Germinal center (tissue), 1 donor: ENCODE measurements at places on chromosomes 11 and 22.

DNA sequence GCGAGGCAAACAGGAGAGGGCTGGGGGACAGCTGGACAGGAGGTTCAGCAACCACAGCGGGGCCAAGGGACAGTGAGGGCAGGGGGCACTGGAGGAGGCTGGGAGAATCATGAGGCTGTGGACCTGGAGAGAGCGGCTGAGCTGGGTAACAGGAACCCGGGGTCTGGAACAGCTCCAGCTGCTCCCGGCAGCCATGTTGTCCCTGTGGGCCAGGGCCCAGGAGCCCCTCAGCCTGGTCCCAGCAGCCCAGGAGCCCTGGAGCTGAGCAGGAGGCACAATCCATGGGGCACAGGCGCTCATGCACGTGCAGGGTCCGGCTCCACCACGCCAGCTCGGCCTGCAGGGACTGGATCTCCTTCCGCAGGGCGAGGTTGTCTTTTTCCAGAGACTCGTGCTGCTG lies 7.4 kb downstream of the BATF2 start:
- DNase-seq: no peak

- DNase-seq: peak; percentile 9
Observed at GRCh38 chr11:86818462-86819192, 18.3 kb downstream of the PRSS23 start.

GRCh38 chr11:132311703-132312102 lies 941.3 kb downstream of the NTM start:
- DNase-seq: no peak

DNA sequence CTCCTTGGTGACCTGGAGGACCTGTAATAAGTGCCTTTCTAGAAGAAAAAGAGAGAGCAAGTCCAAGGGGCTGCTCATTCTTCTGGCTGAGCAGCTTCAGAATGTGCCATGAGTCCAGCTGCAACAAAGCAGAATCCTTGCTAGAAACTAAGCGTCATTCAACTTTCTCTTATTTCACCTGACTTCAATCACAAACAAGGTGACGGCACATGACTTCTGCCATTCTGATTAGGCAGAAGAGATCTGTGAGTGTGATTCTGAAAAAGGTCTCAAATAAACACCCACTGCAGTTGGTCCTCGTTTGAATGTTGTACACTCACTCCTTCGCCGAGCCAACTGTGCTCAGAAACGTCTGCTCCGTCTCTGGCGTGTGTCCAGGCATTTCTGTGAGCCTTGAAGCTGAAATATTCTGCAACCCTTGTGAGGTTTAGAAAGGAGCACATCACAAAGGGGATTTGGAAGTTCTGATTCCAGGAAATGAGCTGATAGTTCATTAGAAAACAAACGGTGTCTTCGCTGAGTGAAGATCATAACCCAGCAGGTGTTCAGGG lies 623.8 kb upstream of the KIRREL3 start:
- no peak for DNase-seq

- no peak for DNase-seq
Observed at GRCh38 chr11:46330563-46331281, 16.5 kb upstream of the DGKZ start.

DNA sequence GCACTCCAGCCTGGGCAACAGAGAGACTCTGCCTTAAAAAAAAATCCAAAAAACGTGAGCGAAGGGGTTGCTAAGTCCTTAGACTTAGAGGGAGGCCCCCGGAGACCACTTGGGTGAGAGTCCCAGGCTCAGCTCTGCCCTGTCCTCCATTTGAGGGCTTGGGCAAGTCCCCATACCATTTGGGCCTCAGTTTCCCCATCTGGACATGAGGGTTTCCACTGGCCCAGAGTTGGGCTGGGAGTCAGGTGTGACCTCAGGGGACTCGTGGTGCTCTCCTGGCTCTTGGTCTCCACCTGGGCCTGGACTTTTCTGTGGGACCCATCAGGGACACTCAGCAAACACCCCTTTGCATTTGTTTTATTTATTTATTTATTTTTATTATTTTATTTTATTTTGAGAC lies 35.2 kb upstream of the CSNK1E start:
- DNase-seq: no peak

GRCh38 chr22:23147617-23148387 lies 2.5 kb downstream of the RAB36 start:
- no peak for DNase-seq

GRCh38 chr11:73281201-73281741 lies 9.1 kb downstream of the P2RY6 start:
- no peak for DNase-seq

- no peak for DNase-seq
Observed at GRCh38 chr11:10688401-10688800, 5.2 kb downstream of the IRAG1 start.
